T-helper 9 cell (primary cell): ENCODE measurements at places on chromosomes 3 and 15.

DNA sequence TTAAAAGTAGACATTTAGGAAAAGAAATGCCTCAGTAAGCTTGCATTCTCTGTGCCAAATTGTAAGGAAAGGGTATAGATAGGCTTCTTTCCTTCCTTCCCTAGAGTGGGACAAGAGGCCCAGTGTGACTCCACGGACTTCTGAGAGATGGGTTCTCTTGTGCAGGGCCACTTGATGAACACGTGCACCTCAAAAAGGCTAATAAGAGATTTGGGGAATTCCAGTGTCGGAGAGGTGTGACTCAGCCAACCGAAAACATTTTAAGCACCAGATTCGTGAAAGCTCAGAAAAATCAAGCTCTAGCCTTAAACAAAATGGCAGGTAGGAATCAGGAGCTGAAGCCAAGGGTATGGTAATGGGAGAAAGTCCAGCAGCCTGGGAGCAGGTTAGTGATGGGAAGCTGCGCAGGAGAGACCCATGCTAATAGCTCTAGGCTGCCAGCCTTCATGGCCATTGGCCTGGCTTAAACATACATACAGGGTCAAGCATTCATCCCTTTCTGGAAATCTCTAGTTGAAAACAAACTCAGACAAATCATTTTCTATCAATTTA lies 56.2 kb downstream of the SV2B start:
- no peak for DNase-seq

DNA sequence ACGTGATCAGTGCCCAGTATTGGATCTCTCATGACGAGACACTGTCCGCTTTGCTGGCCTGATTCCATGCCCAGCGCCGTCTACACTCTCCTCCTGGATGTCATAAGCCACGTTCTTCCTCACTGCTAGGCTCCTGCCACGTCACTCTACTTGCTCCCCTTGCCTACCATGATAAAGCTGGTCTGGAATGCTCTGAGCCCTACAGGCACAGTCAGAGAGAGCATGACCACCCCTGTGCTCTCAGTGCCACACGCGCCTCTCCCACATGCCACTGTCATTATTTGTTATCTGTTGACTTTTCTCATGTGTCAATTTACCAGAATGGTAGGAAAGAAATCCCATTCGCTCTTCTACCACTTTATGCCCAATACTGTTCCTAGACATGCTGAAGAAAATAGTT lies 148.6 kb downstream of the ANO10 start:
- DNase-seq: no peak

DNA sequence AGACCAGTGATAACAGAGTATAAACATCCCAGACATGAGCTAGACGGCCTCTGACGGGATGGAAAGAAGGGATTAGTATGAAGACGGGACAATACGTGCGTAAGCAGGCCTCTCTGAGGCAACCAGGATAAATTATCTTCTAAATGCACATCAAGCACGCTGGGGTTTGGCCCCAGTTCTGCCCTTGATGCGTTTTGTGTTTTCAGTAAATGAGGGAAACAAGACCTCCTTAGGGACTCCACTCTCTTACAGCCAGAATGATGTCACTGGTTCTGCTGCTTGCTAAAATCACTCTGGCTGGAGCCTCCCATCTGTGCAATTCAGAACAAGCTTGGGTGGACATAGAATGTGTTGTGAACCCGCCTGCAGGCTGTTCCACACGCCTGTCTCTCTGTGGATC lies 156.0 kb upstream of the MCTP2 start:
- DNase-seq: no peak

GRCh38 chr3:46558184-46559043 lies 7.7 kb downstream of the LRRC2 start:
- peak; percentile 60 for DNase-seq

GRCh38 chr15:26901041-26901440 lies 34.2 kb downstream of the GABRA5 start:
- no peak for DNase-seq

GRCh38 chr3:170180079-170180907 lies 1.2 kb downstream of the PHC3 start:
- DNase-seq: peak; percentile 1

- DNase-seq: no peak
Observed at GRCh38 chr15:71629781-71630474, 180.4 kb upstream of the NR2E3 start.

- DNase-seq: peak; percentile 52
Observed at GRCh38 chr15:81296673-81297072, 27.3 kb downstream of the STARD5 start.

DNA sequence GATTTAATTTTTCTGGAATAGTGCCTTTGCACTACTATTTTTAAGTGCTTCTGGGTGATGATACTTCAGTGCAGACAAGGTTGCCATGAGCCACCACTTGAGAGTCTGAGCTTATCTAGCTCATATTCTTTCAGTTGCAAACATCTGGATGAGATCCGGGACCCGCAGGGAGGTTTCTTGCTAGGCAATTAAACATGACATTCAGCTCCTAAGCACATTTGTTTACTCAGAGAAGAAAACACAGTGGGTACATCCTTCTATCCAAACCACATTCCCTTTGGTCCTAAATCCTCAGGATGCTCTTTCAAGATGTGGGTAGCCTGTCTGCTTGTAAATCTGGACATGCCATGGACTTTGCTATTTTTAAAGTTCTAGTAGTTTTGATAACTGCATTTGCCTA lies 12.0 kb downstream of the PLSCR1 start:
- no peak for DNase-seq

DNA sequence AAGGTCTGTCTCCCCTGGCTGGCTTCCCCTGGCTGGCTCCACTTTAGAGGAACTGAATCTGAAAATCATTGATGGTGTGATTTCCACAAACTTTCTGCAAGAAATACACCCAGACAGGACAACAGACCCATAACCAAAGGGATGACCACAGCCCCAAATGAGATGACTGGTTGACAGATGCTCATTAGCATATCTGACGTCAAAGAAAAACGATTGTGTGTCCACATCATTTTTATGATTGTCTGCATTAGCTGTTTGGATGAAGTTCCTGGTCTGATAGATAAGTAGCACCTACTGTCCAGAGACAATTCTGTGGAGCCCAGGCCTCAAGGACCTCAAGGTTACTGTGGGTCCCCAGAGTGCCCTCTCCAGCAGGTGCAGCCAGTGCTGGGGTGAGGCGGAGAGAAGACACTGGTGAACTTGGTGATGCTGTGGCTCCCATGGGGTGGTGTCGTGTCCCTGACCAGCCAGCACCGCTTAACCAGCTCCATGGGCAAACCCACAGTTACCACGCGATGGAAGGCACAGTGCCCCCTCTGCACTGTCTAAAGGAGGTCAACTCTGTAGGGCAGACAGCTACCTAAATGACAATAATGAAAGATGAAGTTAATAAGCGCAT lies 127.4 kb downstream of the NSMCE3 start:
- no peak for DNase-seq

- no peak for DNase-seq
Observed at GRCh38 chr15:66796343-66796742, 94.3 kb downstream of the SMAD6 start.

DNA sequence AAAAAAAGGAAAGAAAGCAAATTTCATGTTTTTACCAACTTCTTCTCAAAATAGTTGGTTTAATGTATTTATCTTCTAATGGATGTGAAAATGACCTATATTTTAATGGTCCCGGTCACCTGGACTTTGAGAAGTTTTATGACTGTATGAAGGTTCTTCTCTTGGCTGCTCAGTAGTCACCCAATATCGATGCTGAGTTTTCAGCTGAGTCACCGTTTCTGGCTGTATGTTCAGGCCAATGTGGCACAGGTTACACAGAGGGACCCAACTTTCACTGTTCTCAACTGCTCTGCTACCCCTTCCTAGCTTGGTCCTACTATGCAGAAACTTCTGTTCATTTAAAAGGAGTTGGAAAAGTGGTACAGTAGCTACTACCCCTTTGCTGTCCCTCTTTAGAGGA lies 25.8 kb downstream of the VGLL3 start:
- DNase-seq: no peak

DNA sequence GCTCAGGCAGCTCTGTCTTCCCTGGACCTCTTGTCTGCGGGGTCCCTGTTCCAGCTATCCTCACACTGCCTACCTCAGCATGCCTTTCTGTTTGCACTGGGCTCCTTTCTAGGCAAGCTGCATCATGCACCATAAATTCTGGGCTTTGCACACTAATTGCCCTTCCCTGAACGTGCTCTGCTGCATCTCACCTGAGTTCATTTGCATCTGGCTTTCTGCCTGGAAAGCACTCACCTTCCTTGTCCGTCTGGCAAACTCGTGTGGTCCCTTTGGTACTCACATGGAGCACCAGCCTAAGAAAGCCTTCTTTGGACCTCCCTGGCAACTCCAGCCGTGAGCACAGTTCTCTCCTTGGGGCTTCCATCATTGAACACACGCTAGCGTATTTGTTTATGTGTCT lies 365.6 kb downstream of the SV2B start:
- DNase-seq: no peak

- DNase-seq: no peak
Observed at GRCh38 chr3:119669906-119670570, 7.2 kb downstream of the COX17 start.

- DNase-seq: no peak
Observed at GRCh38 chr15:42392309-42393024, 33.2 kb downstream of the CAPN3 start.

- no peak for DNase-seq
Observed at GRCh38 chr3:81484520-81484919, 276.9 kb downstream of the GBE1 start.

GRCh38 chr15:76206325-76206976 lies 104.8 kb downstream of the ETFA start:
- no peak for DNase-seq

DNA sequence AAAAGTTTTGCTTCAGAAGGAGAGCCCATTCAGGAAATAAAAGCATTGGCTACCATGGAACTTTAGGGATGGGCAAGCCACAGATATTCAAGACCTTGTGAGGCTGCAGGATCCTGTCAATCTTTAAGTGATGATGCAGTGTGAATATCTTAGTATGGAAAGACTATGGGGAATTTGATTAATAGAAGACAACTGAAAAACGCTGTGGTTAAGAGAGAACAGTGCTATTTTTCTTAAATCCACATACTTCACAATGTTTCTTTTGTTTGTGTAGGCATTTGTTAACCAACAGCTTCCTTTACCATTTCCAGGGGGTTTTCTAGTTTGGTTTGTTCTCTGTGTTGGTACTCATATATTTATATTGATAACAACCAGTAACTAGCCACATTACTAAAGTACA lies 90.3 kb downstream of the TMEM212 start:
- no peak for DNase-seq

DNA sequence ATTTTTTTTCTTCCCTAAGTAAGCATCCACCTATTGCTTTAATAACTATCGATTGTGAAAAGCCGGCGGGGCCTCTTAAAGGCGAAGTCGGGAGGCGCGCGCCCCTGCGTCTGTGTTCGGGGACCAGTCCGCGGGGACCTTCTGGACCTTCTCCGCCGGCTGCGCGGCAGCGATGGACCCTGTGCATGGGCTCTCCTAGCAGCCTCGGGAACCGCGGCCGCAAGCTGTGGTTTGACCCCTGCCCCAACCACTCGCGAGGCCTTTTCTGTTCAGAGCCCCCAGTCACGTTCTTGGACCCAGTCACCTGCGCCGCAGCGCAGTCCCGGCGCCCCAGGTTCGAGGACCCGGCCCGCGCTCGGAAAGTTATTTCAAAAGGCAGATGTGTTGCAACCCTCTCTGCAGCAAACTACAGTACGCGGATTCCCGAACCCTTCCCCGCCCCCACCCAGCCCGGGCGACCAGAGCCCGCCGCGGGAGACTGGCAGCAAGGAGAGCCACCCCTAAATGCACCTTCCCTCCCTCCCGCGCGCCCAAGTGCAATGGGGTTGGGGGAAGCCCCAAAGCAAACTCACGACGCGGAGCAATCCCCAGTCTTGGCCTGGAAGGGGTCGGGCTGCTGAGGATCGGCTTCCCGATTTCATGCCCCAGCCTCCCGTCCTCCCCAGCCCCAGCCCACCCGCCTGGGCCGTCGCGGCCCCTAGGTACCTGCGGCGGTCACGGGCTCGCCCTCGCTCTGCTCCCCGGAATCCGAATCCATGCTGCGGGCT lies 684 bp downstream of the TNFAIP8L3 start:
- no peak for DNase-seq

DNA sequence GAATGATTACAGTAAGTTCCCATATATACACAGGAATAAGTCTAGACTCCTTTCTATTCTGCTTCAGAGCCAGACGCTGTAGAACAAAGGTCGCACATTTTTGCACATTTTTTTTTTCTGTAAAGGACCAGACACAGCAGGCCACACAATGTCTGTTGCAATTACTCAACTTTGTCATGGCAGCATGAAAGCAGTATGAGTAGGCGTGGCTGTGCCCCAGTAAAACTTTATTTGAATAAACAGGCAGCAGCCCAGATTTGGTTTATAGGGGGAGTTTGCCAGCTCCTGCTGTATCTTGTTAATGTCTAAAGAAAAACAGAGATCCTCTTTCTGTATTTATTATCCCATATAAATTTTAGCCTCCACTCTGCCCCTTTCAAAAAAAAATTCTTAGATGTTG lies 708.3 kb downstream of the FHIT start:
- DNase-seq: no peak

GRCh38 chr3:108822123-108822897 lies at the start of gene TRAT1:
Gene TRAT1, plus strand, starts transcription at chr3:108822786. Its CDS starts 142 bp downstream, at chr3:108822928.
- DNase-seq: no peak

DNA sequence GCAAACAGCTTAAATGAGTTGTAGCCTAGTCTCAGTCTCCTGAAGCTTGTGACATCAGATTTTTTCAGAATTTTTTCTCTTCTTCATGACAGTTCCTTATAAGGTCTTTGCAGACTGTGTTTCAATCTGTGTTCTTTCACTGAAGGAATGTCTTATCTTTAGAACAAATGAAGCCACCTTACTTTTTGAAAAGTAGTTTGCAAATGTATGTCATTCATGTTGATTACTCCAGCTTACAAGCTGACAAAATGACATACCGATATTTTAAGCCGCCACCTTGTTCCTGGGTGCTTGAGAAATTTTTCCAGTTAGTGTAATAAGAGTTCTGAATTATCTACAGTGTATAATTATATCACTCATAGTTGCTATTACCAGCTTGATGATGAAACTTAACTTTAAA lies 57.0 kb downstream of the ASTE1 start:
- no peak for DNase-seq

- DNase-seq: no peak
Observed at GRCh38 chr15:26084771-26085170, 221.6 kb upstream of the ATP10A start.

- DNase-seq: no peak
Observed at GRCh38 chr15:82058517-82059204, 12.8 kb upstream of the MEX3B start.

GRCh38 chr3:78434801-78435200 lies 1333.0 kb downstream of the ROBO1 start:
- no peak for DNase-seq

GRCh38 chr3:46607603-46608028 lies 4.7 kb upstream of the FAM240A start:
- DNase-seq: no peak

GRCh38 chr3:133187870-133188379 lies 149.7 kb downstream of the TMEM108 start:
- no peak for DNase-seq
